Substantia nigra (tissue), 51 donors: ENCODE measurements at places on chromosomes 4 and X.

GRCh38 chr4:82437285-82438005, 7.1 kb downstream of the ENOPH1 start:
- DNase-seq = no peak

GRCh38 chr4:165964591-165964990, 91.6 kb downstream of the TLL1 start:
- DNase-seq = no peak

GRCh38 chrX:49876750-49877149, 2.5 kb upstream of the USP27X start:
- no peak for DNase-seq

GRCh38 chrX:15702488-15703371, 35.3 kb upstream of the CA5B start:
- DNase-seq = no peak

- no peak for DNase-seq
Measured at GRCh38 chrX:131330735-131331134, 41.6 kb upstream of the IGSF1 start.

DNA sequence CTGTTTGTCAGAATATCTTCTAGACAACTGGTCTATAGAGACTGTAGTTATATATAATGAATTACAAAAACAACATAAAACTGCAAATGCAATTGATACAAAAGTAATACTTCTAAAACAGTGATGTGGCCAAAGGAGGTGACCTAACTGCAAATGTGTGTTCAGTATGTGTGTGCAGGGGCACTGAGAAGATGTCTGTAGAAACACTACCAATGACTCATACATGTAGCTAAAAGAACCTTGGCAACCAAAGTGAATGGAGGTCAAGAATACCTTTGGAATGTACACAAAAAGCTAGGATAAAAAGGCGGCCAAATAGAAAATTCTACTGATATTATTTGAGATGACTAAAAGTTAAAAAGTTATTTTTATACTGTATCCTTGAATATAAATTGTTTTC, 261.8 kb downstream of the CAMK2D start:
- no peak for DNase-seq

GRCh38 chr4:52298444-52298843, 247.3 kb downstream of the SPATA18 start:
- no peak for DNase-seq

- DNase-seq = no peak
Measured at GRCh38 chr4:119103263-119103662, 32.4 kb upstream of the MYOZ2 start.
